ENCODE measurements at places on chromosomes 6 and 20.

GRCh38 chr6:140275725-140276124 is 901.3 kb upstream of the CITED2 start:
- no peak for DNase-seq

DNA sequence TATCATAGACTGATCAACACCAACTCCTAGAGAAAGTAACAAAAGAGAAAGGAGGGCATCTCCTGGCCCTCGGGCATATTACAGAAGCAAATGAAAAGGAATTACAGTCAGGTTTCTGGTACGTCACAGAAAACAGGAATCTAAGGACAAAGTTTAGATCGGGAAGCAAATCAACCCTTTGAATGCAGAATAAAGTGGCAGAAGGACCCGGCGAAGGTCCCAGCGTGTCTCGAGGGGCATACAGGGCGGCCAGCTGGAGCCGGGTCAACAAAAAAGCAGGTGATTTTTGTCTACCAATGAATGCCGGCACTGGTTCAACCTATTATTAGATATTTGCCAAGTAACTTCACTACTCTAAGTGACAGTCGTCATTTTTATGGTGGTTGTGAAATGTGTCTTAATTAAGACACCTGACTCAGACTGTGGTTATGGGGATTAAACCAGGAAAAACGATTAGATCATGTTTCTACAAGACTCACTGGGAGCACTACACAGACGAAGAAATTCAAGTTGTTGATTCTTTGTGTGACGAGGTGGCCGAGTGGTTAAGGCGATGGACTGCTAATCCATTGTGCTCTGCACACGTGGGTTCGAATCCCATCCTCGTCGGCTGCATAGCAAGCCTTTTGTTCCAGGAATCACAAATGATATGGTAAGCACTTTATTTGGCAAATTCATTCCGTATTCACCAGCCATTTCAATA is 12.4 kb upstream of the ZSCAN9 start:
- DNase-seq, result no peak

DNA sequence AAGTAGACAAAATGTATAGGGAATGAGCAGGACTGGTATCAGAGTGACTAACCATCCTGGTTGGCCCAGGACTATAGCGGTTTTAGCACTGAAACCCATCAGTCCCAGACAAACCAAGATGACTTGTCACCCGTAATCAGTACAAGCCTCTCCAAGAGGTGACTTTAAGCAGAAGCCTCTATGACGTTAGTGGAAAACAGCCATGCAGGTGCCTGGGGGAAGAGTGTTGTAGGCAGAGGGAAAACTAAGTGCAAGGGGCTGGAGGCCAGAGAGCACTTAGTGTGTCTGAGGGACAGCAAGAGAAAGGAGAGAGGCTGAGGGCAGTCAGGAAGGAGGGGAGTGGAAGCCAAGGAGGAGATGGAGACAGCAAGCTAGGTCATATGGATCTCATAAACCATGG is 2.1 kb downstream of the SGK2 start:
- no peak for DNase-seq

- DNase-seq, result no peak
These were observed 51.9 kb downstream of the NFATC2 start for GRCh38 chr20:51490635-51491034.

- DNase-seq, result no peak
These were observed 3.5 kb upstream of the PLCG1 start for GRCh38 chr20:41133709-41134361.

GRCh38 chr6:12715437-12715836 is 1.1 kb upstream of the PHACTR1 start:
- no peak for DNase-seq

GRCh38 chr20:25278636-25279361 is 30.9 kb downstream of the PYGB start:
- DNase-seq, result no peak

- DNase-seq, result no peak
These were observed 71.6 kb downstream of the GINS1 start for GRCh38 chr20:25478889-25479568.

DNA sequence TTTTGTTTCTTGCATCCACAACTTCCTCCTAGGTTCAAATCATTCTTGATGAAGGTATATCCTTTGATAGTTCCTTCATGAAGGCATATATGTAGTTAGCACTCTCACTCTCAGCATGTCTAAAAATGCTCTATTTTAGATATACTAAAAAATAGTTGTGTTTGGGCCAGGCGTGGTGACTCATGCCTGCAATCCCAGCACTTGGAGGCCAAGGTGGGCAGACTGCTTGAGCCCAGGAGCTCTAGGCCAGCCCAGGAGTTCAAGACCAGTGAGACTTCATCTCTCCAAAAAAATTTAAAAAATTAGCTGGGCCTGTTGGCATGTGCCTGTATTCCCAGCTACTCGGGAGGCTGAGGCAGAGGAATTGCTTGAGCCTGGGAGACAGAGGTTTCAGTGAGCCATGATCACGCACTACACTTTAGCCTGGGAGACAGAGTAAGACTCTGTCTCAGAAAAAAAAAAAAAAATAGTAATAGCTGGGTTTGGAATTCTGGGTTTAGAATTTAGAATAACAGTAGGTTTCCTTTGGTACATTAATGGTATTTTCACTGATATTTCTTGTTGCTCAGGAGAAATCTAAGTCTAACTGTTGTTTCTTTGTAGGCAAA is 7.0 kb downstream of the SERAC1 start:
- DNase-seq, result no peak

DNA sequence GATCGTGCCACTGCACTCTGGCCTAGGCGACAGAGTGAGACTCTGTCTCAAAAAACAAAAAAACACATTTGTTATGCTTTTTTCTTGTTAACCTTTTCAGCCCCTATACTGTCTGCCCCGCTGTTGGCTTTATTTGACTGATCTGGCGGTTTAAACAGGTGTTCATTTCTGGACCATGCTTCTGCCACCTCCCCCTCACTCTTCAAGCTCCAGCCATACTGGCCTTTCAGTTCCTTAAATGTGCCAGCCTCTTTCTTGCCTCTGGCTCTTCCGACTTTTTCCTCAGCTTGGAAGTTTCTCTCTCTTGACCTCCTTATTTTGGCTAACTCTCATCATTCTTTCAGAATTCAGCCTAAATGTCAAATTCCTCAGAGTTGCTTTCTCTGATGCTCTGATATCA is 35.2 kb upstream of the TXLNB start:
- no peak for DNase-seq

GRCh38 chr6:88964509-88964908 is 1.1 kb upstream of the RNGTT start:
- no peak for DNase-seq

DNA sequence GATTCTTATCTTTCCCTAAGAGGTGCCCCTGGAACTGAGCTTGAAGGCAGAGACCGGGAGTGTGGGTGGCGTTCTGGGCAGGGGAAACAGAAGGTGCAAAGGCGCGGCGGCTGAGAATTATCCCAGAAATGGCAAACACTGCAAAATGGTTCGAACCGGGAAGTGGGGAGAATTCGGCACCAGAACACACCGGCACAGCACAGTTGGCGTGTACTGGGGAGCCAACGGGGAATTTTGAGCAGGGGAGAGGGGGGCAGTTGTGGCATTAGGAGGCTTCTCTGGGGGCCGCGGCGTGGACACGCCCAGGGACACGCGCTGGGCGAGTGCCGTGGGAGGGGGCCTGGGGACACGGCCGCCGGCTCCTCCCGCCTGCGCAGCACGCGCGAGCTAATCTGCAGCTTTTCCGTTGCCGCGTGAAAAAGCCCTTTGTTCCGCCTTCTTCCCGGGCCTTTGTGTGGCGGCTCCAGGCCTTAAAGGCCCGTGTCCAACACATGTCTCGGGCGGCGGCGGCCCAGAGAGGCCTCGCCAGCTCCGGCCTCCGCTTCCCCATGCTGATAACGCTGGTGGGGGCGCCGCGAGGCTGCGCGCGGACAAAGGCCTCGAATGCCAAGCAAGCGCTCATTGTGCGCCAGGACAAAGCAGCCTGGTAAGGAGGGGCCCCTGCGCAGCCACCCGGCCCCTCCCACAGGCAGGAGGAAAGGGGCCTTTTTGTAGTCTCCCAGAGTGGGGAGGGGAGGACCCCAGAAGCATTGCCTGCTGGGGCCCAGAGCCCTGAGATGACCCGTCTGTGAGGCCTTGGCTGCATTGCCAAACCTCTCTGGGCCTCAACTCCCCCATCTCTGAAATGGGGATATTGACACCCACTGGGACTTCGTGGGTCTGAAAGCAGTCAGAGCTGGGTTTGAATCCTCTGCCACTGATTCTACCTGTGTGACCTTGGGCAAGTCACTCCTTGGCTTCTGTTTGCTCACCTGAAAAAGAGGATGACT is 82.8 kb downstream of the CD40 start:
- DNase-seq, result no peak

DNA sequence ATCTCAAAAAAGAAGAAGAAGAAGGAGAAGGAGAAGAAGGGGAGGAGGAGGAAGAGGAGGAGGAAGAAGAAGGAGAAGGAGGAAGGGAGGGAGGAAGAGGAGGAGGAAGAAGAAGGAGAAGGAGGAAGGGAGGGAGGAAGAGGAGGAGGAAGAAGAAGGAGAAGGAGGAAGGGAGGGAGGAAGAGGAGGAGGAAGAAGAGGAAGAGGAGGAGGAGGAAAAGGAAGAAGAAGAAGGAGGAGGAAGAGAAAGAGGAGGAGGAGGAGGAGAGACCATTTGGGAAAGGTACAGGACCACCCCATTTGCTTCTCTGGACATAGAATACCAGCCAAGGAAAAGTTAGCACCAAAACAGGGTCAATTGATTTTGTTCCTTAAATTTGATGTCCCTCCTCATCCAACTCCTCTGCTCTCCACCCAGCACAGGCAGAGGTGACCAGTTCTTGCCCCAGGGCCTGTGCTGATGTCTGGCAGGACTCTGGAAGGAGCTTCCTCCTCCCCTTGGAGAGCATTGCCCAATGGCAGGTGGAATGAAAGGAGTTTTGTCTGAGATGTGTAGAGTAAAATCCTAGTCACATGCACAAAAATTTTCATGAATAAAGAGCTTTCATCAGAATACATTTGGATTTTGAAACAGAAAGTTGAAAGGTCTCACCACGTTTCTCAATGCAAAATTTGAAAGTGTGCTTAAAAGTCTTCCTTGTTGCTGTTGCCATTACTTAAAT is 182.9 kb downstream of the LY86 start:
- DNase-seq, result no peak

GRCh38 chr20:4090756-4091489 is 75.6 kb upstream of the RNF24 start:
- DNase-seq, result no peak

GRCh38 chr6:25606151-25606550 is 45.9 kb upstream of the SCGN start:
- no peak for DNase-seq

- DNase-seq, result no peak
These were observed 1.3 kb upstream of the MYBL2 start for GRCh38 chr20:43665466-43666176.

- no peak for DNase-seq
These were observed 265.8 kb upstream of the TCF21 start for GRCh38 chr6:133623065-133623464.

All from stimulated activated CD8-positive, alpha-beta memory T cell treated with anti-CD3 and anti-CD28 coated beads, Interleukin-7, amount 100 ng/mL, for 1 hour (primary cell).